Stimulated activated CD4-positive, alpha-beta T cell treated with anti-CD3 and anti-CD28 coated beads, TNF-alpha, amount 100 ng/mL, for 1 hour (primary cell): ENCODE measurements at places on chromosomes 7 and 10.

DNA sequence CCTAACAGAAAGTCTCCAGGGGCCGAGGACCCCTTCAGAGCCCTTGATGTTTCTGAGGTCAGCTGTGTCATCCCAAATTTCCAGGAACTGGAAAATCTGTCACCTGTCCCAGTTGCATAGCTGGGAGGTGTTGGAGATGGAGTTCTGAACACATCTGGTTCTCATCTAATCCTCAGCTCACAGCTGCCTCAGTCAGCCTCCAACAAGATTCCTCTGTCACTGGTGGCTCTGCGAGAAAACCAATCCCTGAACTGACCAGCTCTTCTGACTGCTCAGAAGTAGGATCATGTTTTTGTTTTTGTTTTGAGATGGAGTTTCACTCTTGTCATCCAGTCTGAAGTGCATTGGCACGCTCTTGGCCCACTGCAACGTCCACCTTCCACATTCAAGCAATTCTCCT is 37.6 kb upstream of the MYL10 start:
- DNase-seq: no peak

GRCh38 chr10:52442576-52442975 is 128.5 kb downstream of the DKK1 start:
- no peak for DNase-seq

DNA sequence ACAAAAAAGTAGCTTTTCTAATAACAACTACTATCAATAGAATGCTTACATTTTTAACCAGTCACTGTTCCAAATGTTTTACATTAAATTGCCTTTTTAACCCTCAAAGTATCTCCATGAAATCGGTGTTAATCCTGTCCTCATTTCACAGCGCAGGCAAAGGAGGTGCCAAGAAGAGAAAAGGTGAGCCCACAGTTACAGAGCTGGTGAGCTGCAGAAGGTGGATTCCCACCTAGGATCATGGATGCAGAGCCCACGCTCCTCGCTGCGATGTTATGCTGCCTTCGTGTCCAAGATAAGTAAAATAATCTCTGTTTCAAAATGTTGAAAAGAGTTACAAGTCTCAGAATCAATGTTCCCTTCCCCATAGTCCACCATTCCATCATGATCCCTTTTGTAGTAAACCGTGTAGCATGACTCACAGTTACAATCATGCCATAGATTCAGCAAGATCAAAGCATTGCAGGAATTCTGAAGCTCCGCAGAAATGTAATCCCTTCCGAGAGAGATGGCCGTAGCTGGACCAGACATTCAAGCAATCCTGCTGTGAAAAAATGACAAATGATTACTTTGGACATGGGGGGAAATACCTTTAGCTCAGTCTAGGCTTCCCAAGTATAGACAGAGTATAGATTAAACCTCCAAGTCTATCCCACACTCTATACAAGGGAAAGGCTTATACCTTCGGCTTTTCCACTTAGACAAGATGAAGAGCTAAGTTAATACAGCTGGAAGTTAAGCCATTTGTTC is 394.7 kb upstream of the AKR1E2 start:
- no peak for DNase-seq

DNA sequence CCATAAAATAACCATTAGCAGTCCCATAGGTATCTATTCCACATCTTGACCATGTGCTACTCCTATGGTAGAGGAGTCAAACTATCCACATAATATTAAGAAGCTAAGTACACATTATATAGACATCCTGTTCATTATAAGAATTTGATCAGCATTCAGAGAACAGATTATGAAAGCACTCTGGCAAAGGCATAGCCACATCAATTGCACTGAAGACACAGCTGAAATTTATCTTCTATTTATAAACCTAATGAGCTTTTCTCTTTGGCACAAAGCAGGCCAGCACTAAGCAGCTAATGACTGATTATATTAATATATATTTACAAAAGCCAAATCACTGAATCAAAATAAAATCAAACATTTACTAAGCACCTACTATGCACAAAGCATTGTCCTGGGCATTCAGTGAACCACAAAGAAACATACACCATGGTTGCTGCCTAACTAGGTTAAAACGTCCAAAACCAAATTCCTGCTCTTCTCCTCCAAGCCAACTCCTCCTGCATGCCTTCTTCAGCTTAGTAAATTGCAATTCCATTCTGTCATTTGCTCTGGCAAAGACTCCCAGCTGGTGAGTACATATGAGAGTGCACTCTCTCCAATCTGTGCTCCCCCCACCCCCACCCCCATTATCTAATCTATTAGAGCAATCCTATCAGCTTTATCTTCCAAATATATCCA is 122.6 kb upstream of the ASAH2 start:
- no peak for DNase-seq

DNA sequence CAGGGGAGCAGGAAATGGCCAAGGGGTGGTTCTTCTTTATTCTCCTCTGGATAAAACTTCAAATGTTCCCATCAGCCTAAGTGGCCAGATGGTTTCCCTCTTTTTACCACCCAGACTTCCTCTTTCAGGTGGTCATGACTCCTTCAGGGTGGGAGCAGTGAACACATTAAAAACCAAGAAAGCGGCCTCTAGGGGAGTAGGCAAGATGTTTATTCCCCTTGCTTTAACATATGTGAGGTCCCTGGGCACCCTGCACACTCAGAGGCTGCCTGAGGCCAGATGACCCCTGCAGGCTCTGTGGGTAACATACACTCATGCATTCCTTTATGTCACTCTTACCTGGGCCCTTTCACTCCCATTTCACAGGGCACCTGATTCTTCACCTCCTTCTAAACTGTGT is 357.4 kb downstream of the ABCA13 start:
- DNase-seq: no peak

DNA sequence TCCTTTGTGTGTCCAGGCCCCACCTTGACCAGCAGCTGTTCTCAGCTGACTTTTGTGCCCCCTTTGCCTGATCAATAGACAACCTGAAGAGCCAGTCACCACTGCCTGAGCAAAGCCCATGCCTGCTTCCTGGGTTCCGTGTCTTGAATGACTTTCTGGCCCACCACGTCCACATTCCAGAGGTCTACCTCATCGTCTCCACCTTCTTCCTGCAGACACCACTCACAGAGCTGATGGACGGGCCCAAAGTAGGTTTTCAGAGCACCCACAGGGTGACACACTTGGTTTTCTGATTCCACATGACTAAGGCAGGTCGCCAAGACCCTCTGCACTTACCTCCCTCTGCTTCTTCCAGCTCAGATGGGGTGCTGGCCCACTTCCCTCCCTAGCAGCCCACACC is 126.8 kb downstream of the WDFY4 start:
- no peak for DNase-seq

- DNase-seq: no peak
These were observed 651 bp downstream of the MYO3A start for GRCh38 chr10:25934621-25935139.

- no peak for DNase-seq
These were observed 406.7 kb upstream of the FZD8 start for GRCh38 chr10:36048780-36049179.

DNA sequence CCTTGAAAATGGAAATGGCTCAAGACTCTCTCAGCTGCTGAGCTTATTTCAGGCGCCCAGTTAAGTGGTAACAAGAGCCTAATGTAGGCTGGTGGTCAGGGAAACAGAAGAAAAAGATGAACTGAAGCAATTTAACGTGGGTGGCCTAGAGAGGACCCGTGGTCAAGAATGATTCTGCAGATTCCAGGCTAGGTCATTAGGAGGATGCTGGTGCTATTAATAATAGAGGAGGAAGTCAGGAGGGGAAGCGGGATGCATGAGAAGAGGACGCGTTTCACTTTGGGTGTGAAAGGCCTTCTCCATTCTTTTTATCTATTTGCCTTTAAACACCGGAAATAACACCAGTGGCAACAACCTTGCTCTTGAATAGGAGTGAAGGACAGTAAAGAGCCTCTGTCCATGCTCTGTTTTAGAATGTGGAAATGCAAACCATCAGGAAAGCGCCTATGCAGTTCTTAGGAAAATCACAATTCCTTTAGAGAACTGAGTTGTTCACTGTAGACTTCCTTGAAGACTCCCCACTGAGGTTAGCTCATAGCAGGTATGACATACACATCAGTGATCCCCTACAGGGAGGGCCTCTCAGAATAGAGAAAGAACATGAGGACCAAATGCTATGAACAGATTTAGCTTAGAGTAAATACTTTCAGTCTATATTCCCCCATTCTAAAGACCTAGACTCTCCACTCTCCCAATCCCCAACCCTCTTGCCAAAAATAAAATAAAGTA is 8.6 kb downstream of the LIPA start:
- DNase-seq: no peak

- no peak for DNase-seq
These were observed 104.1 kb downstream of the FAM53B start for GRCh38 chr10:124640056-124640455.

GRCh38 chr10:19845503-19846368 is 29.5 kb downstream of the PLXDC2 start:
- DNase-seq: no peak

- DNase-seq: no peak
These were observed 34.8 kb downstream of the MDFIC start for GRCh38 chr7:114956702-114957101.

DNA sequence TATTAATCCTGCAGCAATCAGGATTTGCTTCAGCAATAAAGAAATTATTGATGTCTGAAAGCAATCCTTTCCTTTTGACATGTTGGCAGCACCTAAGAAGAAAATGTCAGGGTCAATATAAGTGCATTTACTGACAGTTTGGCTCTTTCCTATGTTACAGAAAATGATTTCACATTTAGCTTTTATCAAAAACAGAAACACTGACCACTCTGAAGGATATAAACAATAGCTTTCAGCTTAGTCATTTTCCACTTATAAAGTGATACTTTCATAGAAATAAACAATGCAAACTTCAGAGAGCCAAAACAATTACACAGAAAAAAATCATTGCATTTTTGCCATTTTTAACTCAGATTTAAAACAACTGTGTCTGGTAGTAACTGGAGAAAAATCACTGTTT is 325.6 kb upstream of the KAT6B start:
- no peak for DNase-seq

DNA sequence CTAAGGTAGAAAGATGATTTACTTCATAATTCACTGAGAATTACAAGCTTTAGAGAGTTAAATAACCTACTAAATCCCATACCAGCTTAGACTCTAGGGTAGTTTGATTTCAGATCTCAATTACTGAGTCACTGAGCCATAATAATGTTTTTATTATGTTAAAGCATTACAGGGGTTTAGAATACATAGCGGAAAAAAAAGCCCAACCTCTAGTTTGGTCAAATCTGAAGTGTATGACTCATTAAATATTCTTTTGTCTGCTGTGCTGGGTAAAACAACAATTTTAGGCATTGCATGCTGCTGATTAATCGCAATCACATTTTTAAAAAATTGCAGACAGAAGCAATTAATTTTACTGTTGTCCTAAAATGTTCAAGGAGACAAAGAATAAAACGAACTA is 48.5 kb downstream of the MALRD1 start:
- no peak for DNase-seq

DNA sequence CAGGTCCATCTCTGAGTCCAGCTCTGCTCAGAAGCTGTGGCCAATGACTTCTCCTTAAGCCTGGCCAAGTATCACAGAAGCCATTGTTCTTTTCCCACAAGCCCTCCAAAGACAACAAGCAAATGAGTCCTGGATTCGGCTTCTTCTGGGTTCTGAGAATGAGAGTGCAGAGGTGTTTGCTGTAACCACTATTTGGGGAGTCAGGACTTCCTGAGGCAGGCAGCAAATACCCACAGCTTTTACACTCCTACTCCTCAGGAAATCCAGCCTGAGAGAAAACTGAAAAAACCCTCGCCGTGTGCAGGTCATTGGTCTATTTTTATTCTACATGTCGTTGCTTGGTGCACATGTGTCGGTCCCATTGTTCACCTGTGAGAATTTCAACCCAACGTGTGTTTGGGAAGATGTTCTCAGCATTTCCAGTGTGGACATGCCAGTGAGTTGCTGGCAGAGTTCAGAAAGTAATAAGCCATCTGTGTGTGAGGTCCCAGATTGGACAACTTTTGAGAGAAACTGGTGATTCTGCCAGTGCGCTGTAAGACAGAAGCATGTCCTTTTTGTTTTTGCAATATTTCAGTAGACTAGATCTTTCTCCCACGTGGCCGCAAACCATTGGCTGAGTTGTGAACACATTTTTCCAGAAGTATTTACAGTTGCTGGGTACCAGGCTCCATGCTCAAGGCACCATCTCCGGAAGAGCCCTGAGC is 121.6 kb upstream of the LYZL2 start:
- no peak for DNase-seq

DNA sequence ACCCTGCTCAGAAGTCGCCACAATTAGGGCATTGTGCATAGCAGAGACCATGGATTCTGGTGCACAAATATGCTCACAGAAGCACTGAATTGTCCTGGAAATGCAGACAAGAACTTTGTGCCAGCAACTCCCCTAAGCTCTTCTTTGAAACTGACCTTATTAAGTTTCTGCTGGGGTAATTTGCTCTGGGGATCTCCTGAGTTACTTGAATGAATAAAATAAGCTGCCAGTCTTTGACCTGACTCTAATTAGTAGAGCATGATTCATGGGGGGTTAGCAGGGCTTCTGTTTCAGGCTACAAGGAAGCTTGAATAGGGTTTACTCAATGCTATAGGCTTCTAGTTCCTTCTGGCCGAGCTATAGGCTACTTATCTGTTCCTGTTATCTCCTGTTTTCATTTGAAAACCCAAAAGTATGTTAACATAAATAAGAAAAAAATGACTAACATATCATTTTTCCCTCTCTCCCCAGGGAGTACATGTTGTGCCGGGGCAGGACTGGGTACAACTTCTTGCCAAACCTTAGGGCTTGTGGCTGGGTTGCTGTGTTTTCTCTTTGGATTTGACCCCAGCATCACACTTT is 169.0 kb upstream of the TMEM229A start:
- no peak for DNase-seq

GRCh38 chr7:3157566-3158287 is 114.1 kb upstream of the CARD11 start:
- DNase-seq: no peak

DNA sequence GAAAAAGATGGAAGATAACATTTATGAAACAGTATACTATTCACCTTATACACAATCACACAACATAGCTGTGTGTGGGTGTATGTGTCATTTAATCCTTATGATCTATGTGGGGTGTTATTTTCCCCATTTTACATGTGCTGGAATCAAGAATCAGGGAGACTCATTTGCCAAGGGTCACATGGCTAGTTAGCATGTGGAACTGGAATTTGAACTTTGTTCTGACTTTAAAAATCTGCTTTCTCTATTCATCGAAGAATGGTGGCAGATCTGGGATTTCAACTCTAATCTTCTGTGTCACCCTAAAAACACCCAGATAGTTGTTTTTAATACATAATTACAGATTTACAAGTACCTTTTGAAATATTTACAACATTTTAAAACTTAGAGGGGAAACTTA is 65.2 kb downstream of the ADAM22 start:
- no peak for DNase-seq

DNA sequence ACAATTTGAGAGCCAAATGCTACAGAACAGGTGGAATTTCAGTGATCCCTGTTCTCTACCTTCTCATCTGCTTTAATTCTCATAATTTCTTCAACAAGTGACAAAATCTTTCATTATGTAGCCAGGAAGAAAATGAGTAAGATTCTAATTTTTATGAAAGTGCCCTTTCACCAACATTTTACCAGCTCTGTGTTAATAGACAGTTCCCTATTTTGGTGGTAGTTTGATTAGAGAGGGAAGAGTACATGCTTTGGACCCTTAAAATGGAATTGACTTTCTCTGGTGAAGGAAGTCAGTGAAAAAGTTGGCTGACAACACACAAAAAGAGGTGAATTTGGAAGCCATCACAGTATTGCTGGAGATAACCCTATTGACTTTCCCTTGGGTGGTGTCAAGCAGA is 61.7 kb downstream of the CACNB2 start:
- no peak for DNase-seq

GRCh38 chr10:118940386-118940785 is 89.1 kb upstream of the NANOS1 start:
- DNase-seq: no peak

- no peak for DNase-seq
These were observed 46.2 kb downstream of the ZNF438 start for GRCh38 chr10:30985512-30985911.
